ENCODE measurements at places on chromosomes 2 and 18.

GRCh38 chr2:120341977-120342376 is 4.0 kb upstream of the INHBB start:
- no peak for DNase-seq

DNA sequence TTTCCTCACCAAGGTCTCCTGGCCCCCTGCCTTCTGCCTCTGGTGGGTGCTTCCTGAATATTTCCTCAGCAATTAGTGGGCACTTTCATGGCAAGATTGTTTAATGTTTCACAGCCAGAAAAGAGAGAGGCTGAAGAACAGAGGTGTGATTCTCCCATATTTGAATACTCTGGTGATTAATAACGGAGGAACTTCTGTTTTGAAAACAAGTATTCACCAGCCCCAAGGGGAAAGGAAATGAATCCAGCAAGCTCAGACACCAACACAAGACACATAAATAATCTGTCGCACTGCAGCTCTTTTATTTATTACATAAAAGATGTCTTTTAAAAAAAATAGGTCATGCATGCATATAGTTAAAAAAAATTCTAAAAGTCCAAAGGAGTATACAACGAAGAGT is 57.7 kb downstream of the MRPL35 start:
- DNase-seq = no peak

- DNase-seq = no peak
Observed at GRCh38 chr2:119142824-119143223, 15.7 kb downstream of the C1QL2 start.

- DNase-seq = no peak
Observed at GRCh38 chr18:45295388-45295787, 319.9 kb upstream of the SLC14A2 start.

DNA sequence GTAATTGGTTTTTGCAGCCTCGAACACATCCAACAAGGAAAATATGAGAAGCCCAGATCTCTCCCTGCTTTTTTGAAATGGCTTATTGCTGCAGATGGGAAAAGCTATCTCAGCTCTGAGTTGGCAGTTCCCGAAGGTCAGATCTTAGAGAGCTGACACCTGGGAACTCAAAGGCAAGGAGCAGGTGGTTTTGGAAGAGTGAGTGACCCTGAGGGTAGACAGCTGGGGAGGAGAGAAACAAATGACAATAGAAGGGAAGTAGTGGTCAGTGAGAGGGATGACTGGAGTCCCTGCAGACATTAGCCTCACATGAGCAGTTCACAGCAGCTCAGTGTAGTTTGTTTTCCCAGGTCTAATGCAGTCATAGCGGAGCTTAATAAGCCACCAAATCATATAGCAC is 317.9 kb downstream of the STK39 start:
- DNase-seq = no peak

DNA sequence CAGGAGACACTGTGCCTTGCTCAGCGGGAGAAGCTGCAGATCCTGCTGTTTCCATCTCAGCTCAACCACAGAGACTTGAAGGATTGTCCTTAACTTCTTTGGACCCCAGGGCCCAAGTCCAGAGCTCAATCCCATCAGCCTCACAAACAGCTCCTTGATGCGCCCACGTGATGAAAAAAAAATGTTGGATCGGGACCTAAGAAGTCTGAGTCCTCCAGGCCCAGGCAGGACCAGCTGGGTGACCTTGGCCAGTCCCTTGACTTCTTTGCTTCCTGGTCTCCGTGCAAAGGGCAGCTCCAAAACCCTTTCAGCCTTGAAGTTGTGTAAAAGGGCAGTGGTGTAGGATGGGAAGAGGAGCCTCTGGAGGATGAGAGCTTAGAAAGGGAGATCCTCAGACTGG is 175.5 kb downstream of the ZFP36L2 start:
- DNase-seq = no peak

DNA sequence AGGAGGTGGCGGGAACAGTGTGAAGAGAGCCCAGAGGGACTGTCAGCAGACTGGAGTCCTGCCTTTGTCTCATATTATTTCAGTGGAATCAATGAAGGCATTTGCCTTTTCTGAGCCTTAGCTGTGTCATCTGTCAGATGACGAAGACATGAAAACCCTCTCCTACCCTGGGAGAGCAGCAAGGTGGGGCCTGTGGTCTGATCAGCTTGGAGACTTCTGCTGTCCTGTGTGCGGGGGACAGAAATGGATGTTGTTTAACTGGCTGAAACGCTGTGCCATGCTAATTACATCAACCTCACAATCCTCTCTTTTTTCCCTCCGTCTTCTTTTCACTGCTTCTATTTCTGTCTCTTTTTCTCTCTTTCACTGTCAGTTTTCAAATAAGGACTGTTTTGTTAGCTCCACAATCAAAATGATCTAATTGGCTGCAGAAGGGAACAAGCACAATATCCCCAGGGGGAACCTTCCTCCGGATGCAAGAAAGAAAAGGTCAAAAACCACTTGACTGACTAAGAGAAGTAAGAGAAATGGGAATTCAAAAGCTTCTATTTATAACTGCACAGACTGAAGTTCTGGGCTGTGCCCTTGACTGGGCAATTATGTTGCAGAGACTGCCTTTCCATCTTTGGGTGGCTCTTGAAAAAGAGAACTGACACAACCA is 340.1 kb downstream of the CLIP4 start:
- peak; percentile 42 for DNase-seq

GRCh38 chr18:61975526-61976326 is 82.9 kb upstream of the RNF152 start:
- DNase-seq = no peak

- DNase-seq = no peak
Observed at GRCh38 chr2:85780316-85781012, 26.7 kb downstream of the ATOH8 start.

GRCh38 chr18:43705850-43706249 is 428.6 kb upstream of the SYT4 start:
- DNase-seq = no peak

GRCh38 chr18:38221476-38222100 is 656.0 kb upstream of the CELF4 start:
- DNase-seq = no peak

GRCh38 chr2:129766374-129766993 is 213.0 kb upstream of the RAB6C start:
- DNase-seq = no peak

DNA sequence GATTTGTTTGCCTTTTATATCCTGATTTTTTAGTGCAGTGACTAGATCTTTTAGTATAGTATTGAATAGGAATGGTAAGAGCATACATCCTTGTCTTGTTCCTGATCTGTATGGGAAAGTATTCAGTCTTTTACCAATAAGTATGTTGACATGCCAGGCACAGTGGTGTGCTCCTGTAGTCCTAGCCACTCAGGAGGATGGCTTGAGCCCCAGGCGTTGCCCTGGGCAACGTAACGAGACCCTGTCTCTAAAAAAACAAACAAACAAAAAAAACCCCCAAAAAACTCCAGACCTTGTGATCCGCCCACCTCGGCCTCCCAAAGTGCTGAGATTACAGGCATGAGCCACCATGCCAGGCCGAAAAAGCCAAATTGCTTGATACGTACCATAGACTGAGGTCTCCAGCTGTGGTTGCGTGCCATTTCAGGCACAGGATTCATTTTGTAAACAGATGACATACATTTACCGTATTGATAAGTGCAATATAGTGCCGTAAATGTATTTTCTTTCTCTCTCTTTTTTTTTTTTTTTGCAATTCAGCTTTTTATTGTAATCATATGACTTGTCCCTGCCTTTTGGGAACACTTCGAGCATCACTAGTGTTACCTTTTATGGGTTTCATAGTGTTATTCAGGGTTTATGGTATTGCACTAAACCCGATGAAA is 18.5 kb downstream of the BIRC6 start:
- DNase-seq = no peak

GRCh38 chr2:28381225-28382180 is 11.2 kb upstream of the FOSL2 start:
- DNase-seq = no peak

GRCh38 chr2:215831296-215831913 is 181.9 kb downstream of the MREG start:
- no peak for DNase-seq

GRCh38 chr2:8352296-8352695 is 329.6 kb upstream of the ID2 start:
- no peak for DNase-seq

GRCh38 chr2:222653280-222653679 is 2.6 kb downstream of the FARSB start:
- DNase-seq = no peak

- peak; percentile 8 for DNase-seq
Observed at GRCh38 chr2:113228991-113229716, 49.6 kb downstream of the PAX8 start.

DNA sequence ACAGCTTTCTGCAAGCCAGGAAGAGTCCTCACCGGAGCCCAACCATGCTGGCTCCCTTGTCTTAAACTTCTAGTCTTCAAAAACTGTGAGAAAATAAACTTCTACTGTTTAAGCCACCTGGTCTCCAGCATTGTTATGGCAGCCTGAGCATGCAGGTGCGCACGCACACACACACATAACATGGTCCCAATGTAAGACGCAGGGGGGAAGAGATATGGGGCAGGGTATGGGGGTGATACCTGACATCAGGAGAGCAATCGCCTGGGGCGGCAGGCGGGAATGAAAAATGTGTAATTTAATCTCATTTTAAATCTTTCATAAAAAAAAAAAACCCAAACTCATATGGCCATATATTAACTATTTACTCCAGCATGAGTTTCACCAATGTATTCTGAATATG is 18.0 kb downstream of the HJURP start:
- DNase-seq = no peak

Measured in thyroid gland (tissue), 4 donors.